ENCODE measurements at places on chromosomes 7 and 10. TPM values are rescaled to one million over a fixed set of nuclear protein-coding genes. Genes with fewer than 3 reads are reported as not detected.

PDE6C gene
- total RNA-seq = not detected

GRK5 gene
- total RNA-seq = 25.9 TPM

RBM48 gene
- 5.8 TPM for total RNA-seq

SPRN gene
- total RNA-seq = 1.3 TPM

GPC2 gene
- not detected for total RNA-seq

LRCH4 gene
- 56.3 TPM for total RNA-seq

CALML5 gene
- not detected for total RNA-seq

IFIT5 gene
- 21.1 TPM for total RNA-seq

UTF1 gene
- total RNA-seq = not detected

SPDYE18 gene
- total RNA-seq = not detected

LIPN gene
- not detected for total RNA-seq

PDE1C gene
- total RNA-seq = 3.6 TPM

CALCR gene
- total RNA-seq = not detected

PSMA2 gene
- total RNA-seq = 94.1 TPM

POT1 gene
- total RNA-seq = 18.6 TPM

ANKRD7 gene
- not detected for total RNA-seq

AHR gene
- 245 TPM for total RNA-seq

EBLN1 gene
- total RNA-seq = not detected

OR9A2 gene
- not detected for total RNA-seq

NSMCE4A gene
- 28.7 TPM for total RNA-seq

NPSR1 gene
- total RNA-seq = not detected

ATG9B gene
- 0.16 TPM for total RNA-seq

IL2RA gene
- total RNA-seq = not detected

ADIRF gene
- total RNA-seq = 13.5 TPM

SH2D4B gene
- total RNA-seq = not detected

DMBT1 gene
- not detected for total RNA-seq

KLF14 gene
- total RNA-seq = not detected

GARIN1A gene
- total RNA-seq = under 0.01 TPM

UBE3C gene
- total RNA-seq = 72.9 TPM

DNAJB12 gene
- total RNA-seq = 23.2 TPM

PRKRIP1 gene
- total RNA-seq = 14.4 TPM

SLC16A9 gene
- 0.65 TPM for total RNA-seq

ABCC2 gene
- total RNA-seq = 0.32 TPM

YAE1 gene
- total RNA-seq = 19.0 TPM
